Forelimb muscle (tissue), 1 donor: ENCODE measurements at places on chromosomes 7 and 10. TPM values are rescaled to one million over a fixed set of nuclear protein-coding genes. Genes with fewer than 3 reads are reported as not detected.
A peak's percentile ranks its signal among the peaks of the same experiment; 100 is the strongest.

GRCh38 chr10:19111501-19112267, 63.1 kb downstream of the MALRD1 start:
- no peak for DNase-seq

DNA sequence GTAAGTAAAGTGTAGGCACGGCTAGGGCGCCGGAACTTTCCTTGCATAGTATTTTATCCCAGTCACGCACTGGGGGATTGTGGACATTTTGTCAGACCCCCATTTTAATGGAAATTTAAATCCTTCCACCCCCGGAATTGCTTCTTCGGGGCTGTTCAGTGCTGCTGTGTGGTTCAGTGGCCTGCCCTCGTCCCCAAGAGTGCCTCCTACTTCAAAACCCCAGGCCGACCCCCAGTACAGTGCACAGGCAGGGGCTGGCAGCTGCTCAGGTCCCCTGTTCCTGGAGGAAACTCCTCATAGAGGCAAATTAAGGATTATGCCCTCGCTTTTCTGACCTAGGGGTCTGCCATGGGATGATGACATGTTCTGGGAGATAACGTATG, 94.5 kb downstream of the PTPRE start:
- DNase-seq, result no peak

DNA sequence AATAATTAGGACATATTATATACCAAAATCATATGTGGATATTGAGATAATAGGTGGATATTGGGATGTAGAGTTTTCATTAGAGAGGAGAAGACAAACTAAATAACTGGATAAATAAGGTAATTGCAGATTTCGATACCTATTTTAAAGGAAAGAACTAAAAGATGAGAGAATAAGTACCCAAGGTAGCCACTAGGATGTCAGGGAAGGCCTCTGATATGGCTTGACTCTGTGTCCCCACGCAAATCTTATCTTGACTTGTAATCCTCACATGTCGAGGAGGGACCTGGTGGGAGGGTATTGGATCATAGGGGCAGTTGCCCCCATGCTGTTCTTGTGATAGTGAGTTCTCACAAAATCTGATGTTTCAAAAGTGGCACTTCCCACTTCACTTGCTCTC, 44.7 kb upstream of the TMEM229A start:
- DNase-seq, result no peak

DNA sequence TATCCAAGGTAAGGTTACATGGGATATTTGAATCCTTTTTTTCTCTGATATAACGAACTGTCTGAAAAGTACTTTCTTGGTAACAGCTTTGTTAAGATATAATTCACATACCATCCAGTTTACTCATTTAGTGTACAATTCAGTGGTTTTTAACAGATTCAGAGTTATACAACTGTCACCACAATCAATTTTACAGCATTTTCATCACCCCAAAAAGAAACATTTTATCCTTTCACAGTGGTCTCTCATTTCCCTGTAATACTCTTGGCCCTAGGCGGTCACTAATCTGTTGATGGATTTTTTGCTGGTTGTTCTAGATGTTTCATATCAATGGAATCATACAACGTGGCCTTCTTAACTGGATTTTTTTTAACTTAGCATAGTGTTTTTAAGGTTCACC, 91.6 kb downstream of the GLCCI1 start:
- DNase-seq, result no peak

Gene SPDYE2B
- polyA plus RNA-seq, result 2.7 TPM

- peak; percentile 65 for DNase-seq
Measured at GRCh38 chr7:50502001-50502684, 52.0 kb upstream of the FIGNL1 start.

GRCh38 chr7:24778543-24779282, 21.4 kb upstream of the GSDME start:
- peak; percentile 29 for DNase-seq

DNA sequence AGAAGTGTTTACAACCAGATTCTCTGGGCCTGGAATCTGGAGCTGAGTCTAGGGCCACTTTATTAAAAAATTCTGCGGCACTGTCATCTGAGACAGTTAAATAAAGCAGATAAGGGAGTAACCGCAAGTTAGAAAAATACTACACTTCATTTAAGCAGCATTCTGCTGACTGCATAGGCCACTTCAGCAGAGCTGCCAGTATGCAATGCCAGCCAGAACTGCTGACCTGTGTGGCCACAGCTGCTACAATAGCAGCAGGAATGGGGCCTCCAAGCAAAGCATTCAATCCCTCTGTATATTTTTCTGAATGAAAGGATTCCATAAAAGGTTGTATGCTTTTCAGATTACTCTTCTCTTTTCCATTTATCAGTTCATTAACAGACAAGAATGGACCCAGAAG, 136.0 kb downstream of the COL28A1 start:
- no peak for DNase-seq

DNA sequence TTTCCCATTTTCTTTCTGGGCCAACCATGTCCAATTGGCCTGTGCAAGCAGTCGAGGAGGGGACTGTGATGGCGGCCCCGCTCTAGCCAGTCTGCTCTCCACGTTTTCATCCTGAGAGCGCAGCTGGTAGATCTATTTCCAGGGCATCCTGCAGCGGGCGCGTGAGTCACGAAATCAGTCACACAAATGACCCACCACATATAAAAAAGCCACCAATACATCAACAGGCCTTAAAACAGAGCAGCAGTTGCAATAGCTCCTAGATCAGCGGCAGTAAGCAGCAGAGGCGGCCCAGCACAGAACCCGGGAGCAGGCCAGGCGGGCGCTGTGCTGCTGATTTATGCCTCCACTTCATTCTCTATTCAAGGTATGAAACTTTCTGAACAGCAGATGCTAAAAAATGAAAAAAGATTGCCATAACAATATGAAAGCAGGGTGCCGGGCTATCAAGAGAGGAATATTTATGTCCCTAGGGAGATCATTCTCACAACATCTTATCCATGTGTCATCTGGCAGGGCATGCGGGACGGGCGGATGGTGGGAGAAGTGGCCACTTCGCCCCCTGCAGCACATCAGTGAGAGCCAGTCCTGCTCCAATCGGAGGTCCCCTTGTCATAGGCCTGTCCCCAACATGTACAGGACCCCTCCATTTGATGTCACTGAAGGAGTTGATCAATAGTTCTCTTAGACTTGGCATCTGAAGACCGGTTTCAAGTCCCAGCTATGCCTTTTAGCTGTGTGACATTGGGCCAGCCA, 98.0 kb upstream of the GPR26 start:
- DNase-seq, result no peak

- DNase-seq, result no peak
Measured at GRCh38 chr10:77710081-77710551, 72.5 kb upstream of the KCNMA1 start.
